ENCODE measurements at places on chromosomes 1 and 21. TPM values are rescaled to one million over a fixed set of nuclear protein-coding genes. Genes with fewer than 3 reads are reported as not detected.

GRCh38 chr1:181134543-181135436, 46.3 kb downstream of the IER5 start:
- DNase-seq = no peak

DNA sequence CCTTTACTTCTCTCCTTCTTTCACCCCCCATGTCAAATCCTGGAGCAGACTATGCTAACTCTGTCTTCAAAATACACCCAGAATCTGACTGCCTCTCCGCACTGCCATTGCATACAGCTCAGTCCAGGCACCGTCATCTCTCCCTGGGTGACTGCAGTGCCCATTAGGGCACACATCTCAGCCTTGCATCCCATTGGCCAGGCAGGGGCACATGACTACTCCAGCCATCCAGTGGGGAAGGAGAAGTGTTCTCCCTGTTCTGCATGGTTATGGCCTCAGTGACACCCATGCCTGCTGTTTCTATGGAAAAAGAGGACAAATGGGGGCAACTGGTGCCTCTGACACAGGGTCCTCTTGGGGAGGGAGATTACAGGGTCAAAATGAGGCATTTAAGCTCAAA, 270.5 kb downstream of the MATN1 start:
- no peak for DNase-seq

GRCh38 chr1:236524895-236525184, 1.1 kb downstream of the LGALS8 start:
- DNase-seq = no peak

The KNCN gene
- not detected for total RNA-seq

GRCh38 chr1:183571678-183572268, 18.5 kb downstream of the NCF2 start:
- no peak for DNase-seq

DNA sequence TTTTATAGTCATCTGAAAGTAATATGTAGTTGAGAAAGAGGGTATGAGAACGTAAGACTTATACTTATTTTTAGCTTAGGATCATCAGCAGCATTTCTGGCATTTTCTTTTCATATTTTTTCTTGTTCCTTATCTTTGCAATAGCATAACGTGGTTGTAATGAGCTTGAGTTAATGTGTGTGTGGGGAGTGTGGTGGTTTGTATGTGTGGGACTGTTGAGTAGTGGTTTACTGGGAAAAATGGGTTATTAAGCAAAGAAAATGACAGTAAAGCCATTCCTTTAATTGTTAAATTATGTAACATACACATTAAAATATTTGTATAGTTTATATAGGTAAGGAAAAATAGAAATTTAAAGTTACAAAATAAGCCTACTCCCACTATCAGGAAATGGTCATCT, 15.2 kb downstream of the PIP5K1A start:
- no peak for DNase-seq
